ENCODE measurements at places on chromosomes 4 and X.

DNA sequence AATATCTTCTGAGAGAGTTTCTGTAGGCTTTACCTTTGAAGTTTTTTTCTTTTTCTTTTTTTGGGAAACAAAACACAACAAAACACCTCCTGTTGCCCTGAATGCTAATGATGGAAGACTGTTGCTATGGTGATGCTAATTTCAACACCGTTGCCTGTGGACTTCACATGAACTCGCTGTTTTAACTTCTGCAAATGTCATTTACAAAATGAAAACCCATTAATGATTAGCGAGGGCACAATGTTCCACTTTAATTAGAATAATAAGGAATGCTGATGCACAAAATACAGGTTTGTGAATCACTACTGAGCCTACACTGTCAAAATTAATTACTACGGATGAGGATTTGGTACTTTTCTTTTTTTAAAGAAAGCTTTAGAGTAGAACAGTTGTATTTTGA lies 227.1 kb upstream of the FTHL17 start:
- no peak for DNase-seq

GRCh38 chr4:128358231-128358912 lies 70.8 kb upstream of the PGRMC2 start:
- no peak for DNase-seq

GRCh38 chr4:5027346-5027745 lies 8.1 kb upstream of the CYTL1 start:
- no peak for DNase-seq

GRCh38 chr4:22553560-22553959 lies 37.7 kb upstream of the ADGRA3 start:
- no peak for DNase-seq

DNA sequence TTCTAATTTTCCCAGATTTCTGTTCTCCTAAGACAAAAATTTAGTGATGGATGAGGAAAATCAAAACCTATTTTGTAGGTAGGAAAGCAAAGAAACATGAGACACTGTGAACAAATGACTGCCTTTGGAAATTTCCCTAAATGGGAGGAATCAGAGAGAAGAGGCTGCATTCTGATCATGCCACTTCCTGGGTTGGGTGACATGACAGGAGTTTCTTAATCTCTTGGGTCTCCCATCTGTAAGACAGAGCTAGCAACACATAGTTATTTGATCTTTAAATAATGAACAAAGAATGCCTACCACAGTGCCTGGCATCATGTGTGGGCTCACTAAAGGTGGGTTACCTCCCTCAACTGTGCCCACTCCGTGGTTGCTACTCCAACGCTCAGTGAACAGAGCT lies 57.1 kb downstream of the CCDC149 start:
- no peak for DNase-seq

DNA sequence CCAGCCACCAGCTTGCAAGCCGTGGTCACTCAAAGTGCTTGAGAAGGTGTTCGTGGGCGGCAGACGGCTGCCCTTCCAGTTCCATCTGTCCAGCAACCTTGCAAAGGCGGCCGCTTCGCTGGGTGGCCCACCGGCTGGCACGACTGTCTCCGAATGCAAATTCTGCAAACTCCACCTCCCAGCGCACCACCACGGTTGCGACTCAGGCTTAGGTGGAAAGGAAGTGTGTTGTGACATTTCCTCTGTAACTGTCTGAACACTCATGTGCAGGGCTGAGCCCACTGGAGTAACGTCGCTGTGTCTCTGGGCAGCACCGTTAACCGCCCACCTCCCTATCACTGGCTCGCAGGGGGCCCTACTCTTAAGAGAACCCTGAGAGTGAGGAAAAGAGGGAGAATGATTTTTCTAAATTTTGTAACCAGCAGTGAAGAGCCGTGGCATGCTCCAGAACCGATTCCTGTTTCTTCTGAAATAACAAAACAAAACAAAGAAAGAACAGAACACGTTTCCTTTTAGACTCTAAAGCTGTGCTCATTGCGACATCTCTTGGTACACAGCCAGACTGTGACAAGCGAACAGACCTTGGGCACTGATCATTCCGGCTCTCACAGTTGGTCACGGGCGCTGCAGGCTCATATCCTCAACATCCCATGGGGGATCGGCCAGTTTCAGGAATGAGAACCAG lies at the start of gene P2RY8:
P2RY8 (minus strand) TSS at position 155 of the 685 bp plus-strand sequence. CDS start 70,627 bp downstream, outside the sequence.
- peak; percentile 67 for DNase-seq

GRCh38 chr4:99054428-99054994 lies 34.1 kb downstream of the ADH5 start:
- DNase-seq, result no peak

GRCh38 chr4:114310296-114310925 lies 288.2 kb upstream of the UGT8 start:
- DNase-seq, result no peak
